ENCODE measurements at places on chromosomes 5 and 9. TPM values are rescaled to one million over a fixed set of nuclear protein-coding genes. Genes with fewer than 3 reads are reported as not detected.

Gene ANKDD1B
- total RNA-seq: not detected

Gene STPG3
- not detected for total RNA-seq

Gene GRM6
- total RNA-seq: not detected

Gene MLANA
- not detected for total RNA-seq

DNA sequence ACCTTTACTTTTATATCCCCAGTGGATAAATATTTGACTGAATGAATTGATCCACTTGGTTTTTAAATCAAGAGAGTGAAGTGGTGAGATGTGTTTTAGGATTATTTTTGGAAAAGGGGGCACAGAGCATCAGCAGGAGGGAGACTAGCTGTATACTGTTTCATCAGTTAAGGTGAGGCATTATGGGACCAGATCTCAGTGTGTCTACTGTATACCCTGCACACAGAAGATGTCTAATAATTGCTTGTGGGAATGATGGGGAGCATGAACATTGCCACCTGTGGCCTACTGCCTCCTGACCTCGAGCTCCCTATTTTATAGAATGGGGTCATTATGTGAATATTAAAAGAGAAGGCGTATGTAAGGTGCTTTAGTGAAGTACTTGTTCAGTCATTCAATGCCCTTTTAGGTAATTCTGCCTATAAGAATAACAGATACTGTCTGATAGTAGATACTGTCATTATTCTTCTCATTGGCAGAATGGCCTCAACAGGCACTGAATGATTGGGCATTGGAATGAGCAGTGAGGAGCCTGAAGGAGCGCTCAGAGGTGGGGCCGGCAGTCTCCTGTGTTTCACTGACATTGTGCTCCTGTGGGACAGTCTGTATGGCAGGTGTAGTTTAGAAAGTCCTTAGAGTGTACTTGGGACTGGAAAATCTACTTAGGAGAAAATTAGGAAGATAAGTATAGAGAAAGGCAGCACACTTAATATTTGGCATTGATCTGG, 47.4 kb upstream of the FAM120AOS start:
- DNase-seq: no peak
- no peak overlapping the region for H3K4me3 ChIP-seq
- no peaks in the 10 kb centered on the region for H3K27me3 ChIP-seq
- peaks cover 30% of the 10 kb centered on the region for H3K36me3 ChIP-seq
- H3K4me1 ChIP-seq: peaks cover 11% of the 10 kb centered on the region

DNA sequence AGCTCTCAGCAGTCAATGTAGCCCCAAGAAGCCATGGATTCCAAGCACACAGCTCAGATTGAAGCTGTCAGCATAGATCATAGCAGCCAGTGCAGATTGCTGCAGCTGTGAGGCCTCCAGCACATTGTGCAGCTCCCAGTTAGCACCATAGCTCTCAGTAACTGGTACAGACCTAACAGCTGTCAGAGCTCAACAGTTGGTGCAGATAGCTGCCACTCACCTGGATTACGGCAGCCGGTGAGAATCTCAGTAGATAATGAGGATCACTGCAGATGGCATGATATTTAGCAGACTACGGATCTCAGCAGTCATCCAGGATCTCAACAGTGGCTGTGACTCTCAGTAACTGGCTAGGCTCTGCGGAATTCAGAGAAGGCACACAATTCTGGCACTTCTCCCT, 500.4 kb downstream of the TUSC1 start:
- H3K36me3 ChIP-seq: no peaks in the 10 kb centered on the region
- H3K27me3 ChIP-seq: no peaks in the 10 kb centered on the region
- no peak for DNase-seq
- no peak overlapping the region for H3K27ac ChIP-seq
- no peak overlapping the region for H3K4me3 ChIP-seq
- H3K4me1 ChIP-seq: no peaks in the 10 kb centered on the region

DNA sequence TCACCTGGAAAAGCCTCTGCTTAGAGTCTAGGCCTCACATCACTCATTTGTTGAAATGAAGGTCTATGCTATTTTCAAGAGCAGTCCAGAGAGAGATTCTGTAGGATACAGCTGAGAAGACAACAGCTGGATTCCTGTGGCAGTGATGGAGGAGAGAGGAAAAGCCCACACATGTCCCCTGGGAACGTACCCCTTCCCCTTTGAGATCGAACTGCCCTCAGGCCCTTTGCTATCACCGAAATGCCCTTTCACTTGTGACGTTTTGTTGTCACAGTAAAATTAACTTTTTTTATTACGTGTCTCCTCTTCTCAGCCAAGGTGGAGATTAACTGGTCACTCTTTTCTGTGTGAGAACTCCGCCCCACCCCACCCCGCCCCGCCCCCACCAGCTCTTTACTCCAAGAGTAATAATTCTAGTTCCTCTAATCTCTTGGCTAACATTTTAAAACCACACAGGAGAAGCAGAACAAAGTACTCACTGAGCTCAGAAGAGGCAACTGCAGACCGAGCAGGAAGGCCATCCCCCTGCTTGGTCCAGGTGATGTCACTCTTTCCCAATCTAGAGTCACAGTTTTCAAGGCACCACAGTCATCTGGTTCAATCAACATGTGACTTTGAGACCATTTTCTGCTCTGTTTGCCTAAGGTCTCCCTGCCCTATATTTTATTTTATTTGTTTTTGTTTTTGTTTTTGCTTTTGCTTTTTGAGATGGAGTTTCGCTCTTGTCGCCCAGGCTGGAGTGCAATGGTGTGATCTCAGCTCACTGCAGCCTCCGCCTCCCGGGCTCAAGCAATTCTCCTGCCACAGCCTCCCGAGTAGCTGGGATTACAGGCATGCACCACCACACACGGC, 105.6 kb downstream of the SUSD1 start:
- H3K27ac ChIP-seq: no peak overlapping the region
- no peaks in the 10 kb centered on the region for H3K27me3 ChIP-seq
- no peaks in the 10 kb centered on the region for H3K36me3 ChIP-seq
- peaks cover 25% of the 10 kb centered on the region for H3K4me1 ChIP-seq
- no peak overlapping the region for H3K4me3 ChIP-seq
- no peak for DNase-seq

DNA sequence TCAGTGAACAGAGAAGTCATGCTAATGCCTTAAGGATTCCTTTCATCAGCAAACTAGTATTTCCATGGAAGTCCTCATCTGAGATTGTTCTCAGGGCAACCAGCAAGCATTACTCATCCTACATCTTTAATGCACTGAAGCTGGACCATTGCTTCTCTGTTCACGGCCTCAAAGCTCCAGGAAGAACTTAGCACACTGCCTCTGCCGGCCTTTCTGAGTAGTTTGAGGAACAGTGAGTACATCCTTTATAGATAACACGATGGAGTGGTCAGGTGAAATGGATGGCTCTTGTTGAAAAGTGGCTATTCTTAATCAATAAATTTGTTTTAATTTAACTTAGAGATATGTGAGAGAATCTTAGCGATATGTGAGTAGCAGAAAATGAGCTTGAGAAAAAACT, 35.8 kb downstream of the MEGF10 start:
- no peak overlapping the region for H3K27ac ChIP-seq
- H3K4me1 ChIP-seq: no peaks in the 10 kb centered on the region
- H3K27me3 ChIP-seq: peaks cover 6% of the 10 kb centered on the region
- H3K4me3 ChIP-seq: no peak overlapping the region

- H3K4me3 ChIP-seq: no peak overlapping the region
- peaks cover 49% of the 10 kb centered on the region for H3K36me3 ChIP-seq
- H3K27ac ChIP-seq: peak overlapping the region; percentile 46
- peaks cover 47% of the 10 kb centered on the region for H3K4me1 ChIP-seq
Observed at GRCh38 chr5:151682240-151682639, 4.5 kb downstream of the SPARC start.

DNA sequence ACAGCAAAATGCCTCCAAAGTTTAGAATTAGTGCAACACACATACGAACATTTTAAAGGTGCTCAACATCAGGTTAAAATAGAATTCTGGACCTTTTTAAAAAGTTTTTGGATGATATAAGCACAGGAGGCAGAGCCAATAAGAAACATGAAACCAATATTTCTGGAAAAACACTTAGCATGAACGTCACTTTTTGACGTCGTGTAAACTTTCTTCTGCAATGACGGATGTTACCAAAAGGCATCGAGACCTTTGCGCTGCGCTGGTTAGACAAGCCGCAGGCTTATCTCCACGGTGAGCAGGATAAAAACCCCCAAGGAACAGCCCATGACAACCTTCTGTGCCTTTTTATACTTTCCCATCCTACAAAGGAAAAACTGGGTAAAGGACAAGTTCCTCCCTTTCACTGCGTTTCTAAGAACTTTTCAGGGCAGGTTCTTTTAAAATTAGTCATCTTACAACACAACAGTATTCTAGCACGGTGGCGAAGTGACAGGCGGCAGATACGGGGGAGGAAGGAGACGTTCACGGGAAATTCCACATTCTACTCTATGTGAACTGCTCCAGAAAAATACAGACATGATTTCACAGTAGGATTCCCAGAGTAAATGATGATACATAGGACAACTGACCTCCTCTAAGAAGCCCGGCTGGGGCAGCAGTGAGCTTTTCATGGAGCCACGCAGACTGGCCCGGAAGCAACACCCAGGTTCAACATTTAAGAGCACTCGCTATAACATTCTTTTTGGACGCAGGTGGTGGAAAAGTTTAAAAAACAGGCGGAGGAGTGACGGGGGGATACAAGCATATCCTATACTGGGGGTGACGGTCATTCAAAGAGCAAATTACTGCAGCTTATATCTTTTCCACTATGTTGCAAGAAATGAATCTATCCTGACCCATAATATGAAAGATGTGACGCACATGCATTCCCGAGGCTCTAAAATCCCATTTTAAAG, 52.4 kb downstream of the USP20 start:
- peaks cover 30% of the 10 kb centered on the region for H3K4me1 ChIP-seq
- H3K27me3 ChIP-seq: no peaks in the 10 kb centered on the region
- H3K36me3 ChIP-seq: peaks cover 11% of the 10 kb centered on the region
- peak; percentile 81 for DNase-seq

- no peaks in the 10 kb centered on the region for H3K36me3 ChIP-seq
- H3K27me3 ChIP-seq: peaks cover 16% of the 10 kb centered on the region
- H3K27ac ChIP-seq: no peak overlapping the region
- H3K4me3 ChIP-seq: no peak overlapping the region
Observed at GRCh38 chr9:19498015-19498414, 89.2 kb downstream of the ACER2 start.

DNA sequence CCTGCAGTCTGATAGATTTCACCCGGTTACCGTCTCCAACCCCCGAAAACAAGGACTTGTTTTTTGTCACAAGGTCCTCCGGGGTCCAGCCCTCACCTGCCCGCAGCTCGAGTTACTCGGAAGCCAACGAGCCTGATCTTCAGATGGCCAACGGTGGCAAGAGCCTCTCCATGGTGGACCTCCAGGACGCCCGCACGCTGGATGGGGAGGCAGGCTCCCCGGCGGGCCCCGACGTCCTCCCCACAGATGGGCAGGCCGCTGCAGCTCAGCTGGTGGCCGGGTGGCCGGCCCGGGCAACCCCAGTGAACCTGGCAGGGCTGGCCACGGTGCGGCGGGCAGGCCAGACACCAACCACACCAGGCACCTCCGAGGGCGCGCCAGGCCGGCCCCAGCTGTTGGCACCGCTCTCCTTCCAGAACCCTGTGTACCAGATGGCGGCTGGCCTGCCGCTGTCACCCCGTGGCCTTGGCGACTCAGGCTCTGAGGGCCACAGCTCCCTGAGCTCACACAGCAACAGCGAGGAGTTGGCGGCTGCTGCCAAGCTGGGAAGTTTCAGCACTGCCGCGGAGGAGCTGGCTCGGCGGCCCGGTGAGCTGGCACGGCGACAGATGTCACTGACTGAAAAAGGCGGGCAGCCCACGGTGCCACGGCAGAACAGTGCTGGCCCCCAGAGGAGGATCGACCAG, 121.3 kb downstream of the DAB2IP start:
- no peaks in the 10 kb centered on the region for H3K27me3 ChIP-seq
- DNase-seq: no peak
- H3K36me3 ChIP-seq: peaks cover 76% of the 10 kb centered on the region
- peaks cover 17% of the 10 kb centered on the region for H3K4me1 ChIP-seq

- H3K36me3 ChIP-seq: peaks cover 44% of the 10 kb centered on the region
- H3K4me1 ChIP-seq: peaks cover 8% of the 10 kb centered on the region
- H3K27ac ChIP-seq: no peak overlapping the region
- DNase-seq: peak; percentile 61
- H3K27me3 ChIP-seq: no peaks in the 10 kb centered on the region
- H3K4me3 ChIP-seq: no peak overlapping the region
Observed at GRCh38 chr9:111928359-111928720, 31.7 kb downstream of the UGCG start.

DNA sequence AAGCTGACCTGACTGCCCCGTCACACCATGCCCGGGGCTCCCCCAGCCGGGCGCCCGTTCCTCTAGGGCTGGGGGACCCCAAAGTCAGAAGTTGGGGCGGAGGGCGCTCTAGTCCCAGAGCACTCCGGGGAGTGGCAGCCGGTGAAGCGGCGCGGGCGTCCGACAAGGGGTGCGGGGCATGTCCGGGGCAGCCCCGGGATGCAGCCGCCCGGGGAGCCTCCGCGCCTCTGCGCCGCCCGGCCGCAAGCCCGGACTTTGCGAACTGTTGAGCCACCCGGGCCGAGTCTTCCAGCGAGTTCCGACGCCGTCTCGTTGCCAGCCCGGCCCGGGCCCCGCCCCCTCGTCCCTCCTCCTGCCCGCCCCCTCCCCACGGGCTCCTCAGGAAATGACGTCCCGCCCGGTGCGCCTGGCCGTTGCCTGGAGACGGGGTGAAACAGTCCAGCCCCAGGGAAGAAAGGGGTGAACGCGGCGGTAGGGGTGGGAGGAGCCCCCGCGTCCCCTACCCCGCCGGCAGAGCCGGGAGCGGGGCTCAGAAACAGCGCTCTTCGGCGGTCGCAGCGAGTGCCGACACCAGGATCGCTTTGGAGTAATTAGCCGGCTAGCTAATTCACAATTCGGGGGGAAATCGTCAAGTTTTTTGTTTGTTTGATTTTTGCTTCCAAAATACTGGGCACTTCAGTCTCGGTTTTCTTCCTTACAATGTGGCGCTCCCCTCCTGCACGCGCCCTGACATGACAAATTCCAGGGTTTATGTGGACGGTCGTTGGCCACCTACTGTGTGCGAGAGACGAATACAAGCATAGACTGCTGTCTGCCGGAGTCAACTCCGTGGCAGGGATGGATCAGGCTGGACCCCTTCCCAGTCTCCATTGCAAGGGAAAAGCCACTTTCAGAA, at the start of gene WHRN:
Gene WHRN, minus strand, starts transcription at position 287 of the 895 bp plus-strand sequence. CDS start 672 bp downstream, outside the sequence.
- H3K4me3 ChIP-seq: peak within 1 kb of the TSS; percentile 71
- H3K27me3 ChIP-seq: peaks cover 36% of the 10 kb centered on the region
- no peak within 1 kb of the TSS for H3K27ac ChIP-seq

DNA sequence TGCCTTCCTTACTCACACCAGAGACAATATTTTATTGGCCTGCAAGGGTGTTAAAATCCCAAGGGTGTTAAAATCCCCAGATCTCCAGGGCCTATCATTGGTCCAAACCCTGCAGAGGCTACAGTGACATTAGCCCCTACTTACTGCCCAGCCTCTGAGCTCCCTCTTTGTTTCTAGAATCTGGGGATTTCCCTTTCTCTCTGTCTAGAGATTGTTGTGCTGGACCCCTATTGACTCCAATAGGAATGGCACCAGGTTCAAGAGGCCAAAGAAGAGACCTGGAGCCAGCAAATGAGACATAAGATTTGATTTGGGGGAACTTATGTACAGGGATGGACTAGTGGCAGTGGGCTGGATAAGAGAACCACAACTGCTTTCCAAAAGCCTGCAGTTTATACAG, 53.3 kb upstream of the ZBED3 start:
- DNase-seq: no peak
- H3K27me3 ChIP-seq: peaks cover 15% of the 10 kb centered on the region
- H3K4me3 ChIP-seq: no peak overlapping the region
- no peaks in the 10 kb centered on the region for H3K4me1 ChIP-seq
- H3K27ac ChIP-seq: no peak overlapping the region

GRCh38 chr5:103247118-103247517, 11.4 kb upstream of the MACIR start:
- no peak for DNase-seq
- peaks cover 3% of the 10 kb centered on the region for H3K4me1 ChIP-seq
- no peaks in the 10 kb centered on the region for H3K36me3 ChIP-seq
- no peaks in the 10 kb centered on the region for H3K27me3 ChIP-seq
- H3K27ac ChIP-seq: no peak overlapping the region

Data from IMR-90 (cell line).